ENCODE measurements at places on chromosomes 3 and 15. TPM values are rescaled to one million over a fixed set of nuclear protein-coding genes. Genes with fewer than 3 reads are reported as not detected.

- DNase-seq: no peak
Observed at GRCh38 chr3:188776447-188776846, 395.3 kb upstream of the TPRG1 start.

GRCh38 chr15:48397841-48398240, 66.6 kb downstream of the DUT start:
- peak; percentile 60 for DNase-seq

- no peak for DNase-seq
Observed at GRCh38 chr15:91152896-91153581, 53.0 kb downstream of the SV2B start.

GRCh38 chr15:73945130-73945508, 18.9 kb downstream of the LOXL1 start:
- DNase-seq: no peak

GRCh38 chr15:34889476-34889875, 80.1 kb downstream of the AQR start:
- DNase-seq: no peak

Gene SUSD5
- polyA plus RNA-seq: 16.0 TPM

GRCh38 chr3:82354228-82354627, 592.8 kb upstream of the GBE1 start:
- peak; percentile 61 for DNase-seq

- no peak for DNase-seq
Observed at GRCh38 chr15:53246404-53246803, 456.3 kb upstream of the ONECUT1 start.

Gene TP63
- 0.15 TPM for polyA plus RNA-seq

DNA sequence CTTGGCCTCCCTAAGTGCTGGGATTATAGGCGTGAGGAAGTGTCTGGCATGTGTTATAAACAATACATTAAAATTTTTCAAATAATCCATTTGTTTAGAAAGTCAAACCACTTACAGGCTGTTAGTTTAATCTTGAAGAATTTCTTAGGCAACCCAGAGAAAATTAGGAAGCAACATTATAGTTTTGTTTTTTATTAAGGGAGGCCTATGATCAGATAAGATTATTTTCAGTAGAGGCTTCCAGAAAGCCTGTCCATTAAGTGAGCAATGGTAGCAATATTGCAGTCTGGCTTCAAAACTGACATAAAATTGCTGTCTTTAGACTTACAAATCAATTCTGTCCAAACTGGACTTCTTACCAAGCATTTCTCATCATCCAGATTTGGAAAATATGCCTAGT, 49.6 kb downstream of the CD47 start:
- DNase-seq: no peak

GRCh38 chr15:43370975-43371974, at the start of the genes TUBGCP4 and ZSCAN29:
Gene TUBGCP4, plus strand, starts transcription at chr15:43371101. Its CDS starts 254 bp downstream, at chr15:43371355.
Gene ZSCAN29, minus strand, starts transcription at chr15:43371043. Its CDS starts 1,130 bp downstream, at chr15:43369913.
- DNase-seq: peak; percentile 87
